ENCODE measurements at places on chromosomes 2 and 18.

- no peak for DNase-seq
Observed at GRCh38 chr2:32572030-32572429, 55.8 kb upstream of the TTC27 start.

DNA sequence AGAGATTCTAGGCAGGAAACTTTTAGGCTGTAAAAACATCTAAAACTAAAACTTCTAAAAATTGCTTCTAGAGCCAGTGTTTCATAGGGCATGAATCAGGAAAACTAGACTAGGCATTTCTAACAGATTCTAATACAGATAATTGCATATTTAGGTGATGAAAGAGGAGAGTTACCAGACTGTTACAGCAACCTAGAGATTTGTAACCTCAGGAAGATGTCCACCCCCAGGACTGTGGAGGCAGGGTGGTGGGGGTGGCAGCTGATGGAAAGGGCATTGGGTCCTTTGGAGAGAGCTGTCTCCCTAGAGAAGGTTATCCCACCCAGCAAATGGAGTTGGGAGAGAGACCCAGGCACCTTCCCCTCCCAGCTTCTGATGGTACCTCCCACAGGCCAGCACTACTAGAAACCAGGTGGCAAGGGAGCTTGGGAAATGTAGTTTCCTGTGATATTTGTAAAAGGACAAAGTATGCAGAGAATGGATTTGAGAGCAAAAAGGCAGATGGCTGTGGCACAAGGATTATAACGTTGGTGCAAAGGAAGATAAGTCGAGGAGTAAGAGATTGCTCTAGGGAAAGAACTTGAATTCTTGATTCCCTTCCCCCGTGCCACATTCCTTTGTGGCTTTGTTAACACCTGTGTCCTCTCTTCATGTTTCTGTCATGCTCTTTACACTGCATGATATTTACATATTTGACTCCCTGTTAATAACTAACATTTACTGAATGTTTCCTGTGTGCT is 75.6 kb upstream of the MGAT5 start:
- DNase-seq = no peak

- no peak for DNase-seq
Observed at GRCh38 chr2:163675388-163675787, 60.4 kb downstream of the FIGN start.

GRCh38 chr18:27118973-27119372 is 66.1 kb downstream of the CHST9 start:
- DNase-seq = no peak

GRCh38 chr2:108564510-108564909 is 30.2 kb downstream of the LIMS1 start:
- no peak for DNase-seq

GRCh38 chr2:36478332-36478738 is 119.6 kb downstream of the FEZ2 start:
- peak; percentile 90 for DNase-seq

- no peak for DNase-seq
Observed at GRCh38 chr2:31980674-31981356, 30.0 kb downstream of the MEMO1 start.

GRCh38 chr18:5424903-5425664 is 118.7 kb downstream of the EPB41L3 start:
- peak; percentile 40 for DNase-seq

DNA sequence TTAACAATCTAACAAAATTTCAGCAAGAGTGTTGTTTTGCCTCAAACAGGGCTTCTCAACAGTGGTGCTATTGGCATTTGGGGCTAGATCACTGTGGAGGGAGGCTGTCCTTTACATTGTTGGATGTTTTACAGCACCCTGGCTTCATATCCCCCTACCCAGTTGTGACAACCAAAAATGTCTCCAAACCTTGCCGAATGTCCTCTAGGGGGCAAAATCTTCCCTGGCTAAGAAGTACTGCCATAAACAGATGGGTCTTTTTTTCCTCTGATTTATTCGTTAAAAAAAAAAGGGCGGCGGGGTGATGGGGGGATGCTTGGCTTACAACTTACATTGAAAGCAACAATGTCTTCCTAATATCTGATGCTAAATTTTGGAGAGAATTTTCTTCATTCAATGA is 207.6 kb upstream of the CCDC150 start:
- DNase-seq = peak; percentile 26

- no peak for DNase-seq
Observed at GRCh38 chr2:635687-636621, 41.3 kb downstream of the TMEM18 start.

GRCh38 chr18:58496231-58496630 is 132.7 kb downstream of the ALPK2 start:
- no peak for DNase-seq

DNA sequence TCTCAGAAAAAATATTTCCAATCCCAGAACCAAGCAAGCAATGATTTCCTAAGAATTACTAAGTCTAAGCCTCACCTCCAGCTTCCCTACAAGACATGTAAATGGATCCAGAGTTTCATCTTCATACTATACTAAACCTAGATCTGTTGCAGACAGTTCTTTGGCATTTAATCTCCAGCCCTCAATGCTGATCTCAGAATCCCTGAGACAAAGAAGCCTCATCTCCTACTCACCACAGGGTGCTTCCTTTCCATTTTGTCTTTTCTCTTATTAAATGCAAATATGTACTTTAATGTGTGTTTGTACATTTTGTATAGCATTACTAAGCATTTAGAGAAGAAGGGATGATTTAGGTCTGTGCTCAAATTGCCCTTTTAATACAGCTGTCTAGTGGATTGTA is 954.9 kb downstream of the TDRD15 start:
- no peak for DNase-seq

- DNase-seq = no peak
Observed at GRCh38 chr2:189131991-189132390, 47.6 kb downstream of the COL5A2 start.

DNA sequence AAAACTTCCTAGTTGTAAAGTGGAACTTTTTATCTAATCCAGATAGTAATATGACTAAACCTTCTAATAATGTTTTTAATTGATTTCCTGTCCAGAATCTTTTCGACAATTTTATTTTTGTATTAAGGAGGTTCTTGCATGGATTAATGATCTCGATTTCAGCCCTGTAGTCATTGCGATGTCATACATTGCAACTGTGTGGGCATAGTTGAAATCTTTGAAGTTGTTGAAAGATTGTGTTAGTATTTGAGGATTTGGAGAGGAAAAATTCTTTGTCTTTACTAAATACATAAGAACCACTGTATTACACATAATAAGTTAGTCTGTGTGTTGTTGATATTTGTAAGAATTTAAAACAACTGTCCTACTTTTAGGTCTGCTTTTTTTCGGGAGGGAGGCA is 31.1 kb downstream of the ACSL3 start:
- no peak for DNase-seq

DNA sequence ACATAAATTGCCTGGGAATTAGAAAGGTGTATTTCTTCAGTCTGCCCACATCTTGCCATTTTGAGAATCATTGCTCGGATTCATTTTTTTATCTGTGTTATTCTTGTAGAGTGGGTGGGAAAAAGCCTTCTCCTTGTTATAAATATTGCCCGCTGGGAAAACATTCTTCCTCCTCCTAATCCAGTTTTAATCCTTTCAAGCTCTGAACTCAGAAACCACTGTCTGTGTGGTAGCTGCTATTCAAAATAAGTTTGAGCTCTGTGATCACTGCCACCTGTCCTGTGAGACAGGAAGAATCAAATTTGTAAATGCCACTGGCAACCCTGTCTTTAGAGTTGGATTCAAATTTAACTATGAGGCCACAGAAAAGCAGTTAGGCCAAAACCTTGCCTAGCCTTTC is 1875.2 kb upstream of the PIK3C3 start:
- no peak for DNase-seq

- DNase-seq = peak; percentile 58
Observed at GRCh38 chr2:201733544-201733943, 35.1 kb upstream of the MPP4 start.

GRCh38 chr2:197322724-197323720 is 12.4 kb upstream of the ANKRD44 start:
- DNase-seq = no peak

GRCh38 chr18:41025666-41026065 is 929.4 kb upstream of the PIK3C3 start:
- DNase-seq = no peak

DNA sequence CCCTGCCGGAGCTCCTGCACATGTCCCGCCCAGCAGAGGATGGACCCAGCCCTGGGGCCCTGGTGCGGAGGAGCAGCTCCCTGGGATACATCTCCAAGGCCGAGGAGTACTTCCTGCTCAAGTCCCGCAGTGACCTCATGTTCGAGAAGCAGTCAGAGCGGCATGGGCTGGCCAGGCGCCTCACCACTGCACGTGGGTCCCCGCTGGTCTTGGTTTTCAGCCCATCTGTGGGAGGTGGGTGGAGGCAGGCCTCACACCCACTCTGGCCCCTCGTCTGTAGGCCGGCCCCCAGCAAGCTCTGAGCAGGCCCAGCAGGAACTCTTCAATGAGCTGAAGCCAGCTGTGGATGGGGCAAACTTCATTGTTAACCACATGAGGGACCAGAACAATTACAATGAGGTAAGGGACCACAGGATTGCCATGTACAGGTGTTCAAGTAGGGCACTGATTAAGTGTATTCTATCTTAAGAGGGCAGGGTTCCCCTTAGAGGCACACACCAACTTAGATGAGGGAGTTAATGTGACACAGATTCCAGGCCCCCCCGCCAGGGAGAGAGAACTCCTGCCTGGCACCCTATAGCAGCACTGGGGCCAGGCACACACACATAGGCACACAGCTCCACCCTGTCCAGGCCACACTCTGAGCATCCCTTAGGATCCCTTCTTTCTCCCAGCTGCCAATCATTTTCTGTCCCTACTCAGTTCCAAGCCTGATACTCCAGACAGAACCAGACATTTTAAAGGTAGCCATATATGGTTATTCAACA is 5.4 kb upstream of the CHRNG start:
- no peak for DNase-seq

GRCh38 chr2:62305421-62306176 is 109.7 kb downstream of the B3GNT2 start:
- no peak for DNase-seq

DNA sequence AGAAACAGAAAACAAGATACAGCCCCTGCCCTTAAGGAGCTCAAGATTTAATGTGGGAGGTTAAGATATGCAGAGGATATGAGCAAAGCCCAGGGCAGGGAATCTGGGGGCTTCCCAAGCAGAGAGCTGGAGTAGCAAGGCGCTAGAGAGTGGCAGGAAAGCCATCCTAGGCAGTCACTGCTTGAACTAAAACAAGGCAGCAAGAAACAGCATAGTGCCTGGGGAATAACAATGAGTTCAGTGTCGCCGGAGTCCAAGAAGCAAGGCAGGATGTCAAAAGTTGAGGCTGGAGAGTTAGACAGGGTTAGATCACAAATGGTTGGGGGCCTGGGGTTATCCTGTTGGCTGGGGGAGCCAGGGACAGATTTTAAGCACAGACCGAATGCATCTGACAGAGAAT is 24.6 kb downstream of the CDH2 start:
- DNase-seq = no peak

GRCh38 chr18:23560186-23560585 is 26.1 kb downstream of the NPC1 start:
- DNase-seq = no peak

DNA sequence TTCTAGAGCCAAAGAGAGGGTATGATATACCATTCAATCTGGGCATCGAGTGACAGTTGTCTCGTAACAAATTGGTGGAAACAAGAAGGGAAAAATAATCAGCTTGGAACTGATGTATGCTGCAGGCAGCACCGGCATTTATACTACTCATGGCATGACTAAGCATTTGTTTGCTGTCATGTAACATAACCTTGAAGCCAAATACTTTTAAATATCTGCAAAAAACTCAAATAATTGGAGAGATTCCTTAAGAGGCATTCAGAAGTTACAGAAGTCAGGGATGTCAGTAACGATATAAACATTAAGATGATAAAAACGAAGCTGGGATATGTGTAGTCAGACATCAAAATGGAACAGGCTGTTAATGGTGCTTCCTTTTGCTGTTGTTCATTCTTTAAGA is 157.3 kb upstream of the MMADHC start:
- peak; percentile 13 for DNase-seq

GRCh38 chr18:48113691-48114090 is 183.2 kb upstream of the SMAD2 start:
- no peak for DNase-seq

DNA sequence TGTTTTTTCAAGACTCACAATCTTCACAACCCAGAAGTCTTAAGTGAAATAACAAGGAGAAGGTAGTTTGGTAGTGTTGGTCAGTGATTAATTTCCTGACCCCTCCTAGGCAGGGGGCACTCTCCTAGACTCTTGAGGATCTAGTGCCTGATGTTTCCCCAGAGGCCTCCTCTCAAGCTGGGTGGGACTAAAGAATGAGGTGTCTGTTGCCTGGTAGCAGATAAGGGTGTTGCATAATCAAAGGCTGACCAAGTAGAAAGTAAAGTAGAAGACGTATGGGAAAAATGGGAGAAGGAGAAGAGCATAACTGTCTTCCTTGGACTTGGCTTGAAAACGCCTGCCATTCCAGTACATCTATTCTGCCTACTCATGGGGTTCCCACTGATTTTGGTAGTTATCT is 37.8 kb downstream of the VIT start:
- DNase-seq = no peak

GRCh38 chr2:96933305-96934181 is 52.8 kb downstream of the FAM178B start:
- no peak for DNase-seq

GRCh38 chr18:78431606-78432005 is 548.0 kb upstream of the SALL3 start:
- no peak for DNase-seq

GRCh38 chr2:143264851-143265250 is 135.6 kb downstream of the ARHGAP15 start:
- no peak for DNase-seq

DNA sequence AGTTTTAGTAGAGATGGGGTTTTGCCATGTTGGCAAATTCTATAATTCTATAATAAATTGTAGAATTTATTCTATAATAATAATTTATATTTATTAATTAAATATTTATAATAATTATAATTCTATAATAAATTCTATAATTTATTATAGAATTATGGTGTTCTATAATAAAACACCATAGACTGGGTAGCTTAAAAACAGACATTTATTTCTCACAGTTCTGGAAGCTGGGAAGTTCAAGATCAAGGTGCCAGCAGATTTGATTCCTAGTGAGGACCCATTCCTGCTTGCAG is 130.9 kb upstream of the PELI1 start:
- DNase-seq = no peak

DNA sequence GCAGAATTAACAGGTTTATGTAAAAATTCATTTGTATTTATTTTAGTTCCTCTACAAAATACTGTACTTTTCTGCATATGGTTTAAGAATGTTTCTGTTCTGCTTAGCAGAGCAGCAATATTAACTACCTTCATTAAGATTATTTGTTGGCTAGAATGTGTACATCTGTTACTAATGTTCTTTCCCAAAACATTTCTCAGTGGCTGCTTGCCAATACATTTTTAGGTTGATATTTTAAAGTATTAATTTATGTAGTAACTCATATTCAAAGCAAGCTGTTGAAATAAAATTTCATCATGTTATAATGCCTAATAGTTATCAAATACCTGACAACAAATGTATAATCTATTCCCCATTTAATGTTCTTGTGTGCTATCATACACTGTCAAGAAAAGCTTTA is 40.3 kb downstream of the PRKD3 start:
- no peak for DNase-seq
